ENCODE measurements at places on chromosomes 5 and 9.

- DNase-seq = no peak
Observed at GRCh38 chr5:111618623-111619271, 106.4 kb upstream of the STARD4 start.

- no peak for DNase-seq
Observed at GRCh38 chr9:133615186-133615585, 6.0 kb upstream of the FAM163B start.

GRCh38 chr5:30551618-30552017 lies 641.9 kb upstream of the CDH6 start:
- no peak for DNase-seq

DNA sequence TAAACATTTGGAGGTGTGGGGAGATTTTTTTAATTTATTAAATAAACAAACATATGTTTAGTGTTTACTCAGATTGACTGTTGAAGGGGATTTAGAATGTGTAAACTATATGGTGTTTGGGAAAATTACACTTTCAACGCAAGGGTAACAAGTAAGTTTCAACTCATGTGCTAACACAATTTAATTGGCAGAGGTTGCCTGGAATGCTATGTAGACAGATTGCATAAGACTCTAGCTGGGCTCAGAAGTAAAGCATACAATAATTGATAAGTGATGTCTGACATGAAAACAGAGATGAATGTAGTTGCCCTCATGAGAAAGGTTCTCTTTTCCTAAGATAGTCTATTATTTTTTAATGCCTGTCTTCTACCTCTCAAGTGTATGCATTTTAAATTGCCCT lies 617.4 kb downstream of the KCTD16 start:
- no peak for DNase-seq

DNA sequence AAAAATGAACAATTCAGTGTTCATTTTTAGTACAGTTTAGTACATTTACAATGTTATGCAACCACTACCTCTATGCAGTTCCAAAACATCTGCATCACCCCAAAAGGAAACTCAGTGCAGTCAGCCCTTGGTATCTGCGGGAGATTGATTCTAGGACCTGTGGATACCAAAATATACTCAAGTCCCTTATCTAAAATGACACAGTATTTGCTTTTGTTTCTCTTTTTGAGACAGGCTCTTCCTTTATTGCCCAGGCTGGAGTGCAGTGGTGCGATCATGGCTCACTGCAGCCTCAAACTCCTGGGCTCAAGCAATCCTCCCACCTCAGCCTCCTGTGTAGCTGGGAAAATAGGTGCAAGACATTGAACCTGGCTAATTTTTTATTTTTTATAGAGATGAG lies 114.0 kb downstream of the PIP5K1B start:
- DNase-seq = no peak

DNA sequence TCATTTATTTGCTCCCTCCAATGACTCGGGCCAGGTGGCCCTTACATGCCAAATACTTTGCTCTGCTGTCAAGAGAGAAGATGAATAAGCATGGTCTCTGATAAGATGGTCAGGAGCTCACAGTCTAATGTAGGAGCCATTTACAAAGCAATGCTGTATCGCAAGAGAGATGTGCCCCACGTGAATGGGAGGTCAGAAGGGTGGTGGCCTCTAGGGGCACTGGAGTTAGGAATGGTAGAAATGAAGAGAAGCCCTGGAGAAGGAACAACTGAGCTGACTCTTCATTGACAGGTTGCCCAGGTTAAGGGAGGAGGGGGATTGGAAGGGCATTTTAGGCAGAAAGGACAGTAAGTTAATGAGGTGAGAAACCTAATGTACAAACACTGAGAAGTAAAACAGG lies 286.5 kb downstream of the KCTD16 start:
- peak; percentile 42 for DNase-seq

- no peak for DNase-seq
Observed at GRCh38 chr5:66637994-66638393, 41.8 kb downstream of the MAST4 start.

DNA sequence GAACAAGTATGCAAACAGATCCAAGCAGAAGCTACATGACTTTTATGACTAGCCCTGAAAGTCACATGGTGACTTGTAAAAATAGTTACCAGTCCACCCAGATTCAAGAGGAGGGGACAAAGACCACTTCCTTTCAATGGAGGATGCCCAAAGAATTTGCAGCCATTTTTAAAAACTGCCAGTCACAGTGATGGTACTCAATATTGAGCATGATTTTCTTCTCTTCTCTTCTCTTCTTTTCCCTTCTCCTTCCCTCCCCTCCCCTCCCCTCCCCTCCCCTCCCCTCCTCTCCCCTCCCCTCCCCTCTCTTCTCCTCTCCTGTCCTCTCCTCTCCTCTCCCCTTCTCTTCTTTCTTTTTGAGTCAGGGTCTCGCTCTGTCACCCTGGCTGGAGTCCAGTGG lies 286.9 kb downstream of the PARP8 start:
- no peak for DNase-seq

- no peak for DNase-seq
Observed at GRCh38 chr5:154449786-154450185, 4.0 kb downstream of the SAP30L start.

- peak; percentile 69 for DNase-seq
Observed at GRCh38 chr9:130906735-130907416, 10.3 kb upstream of the QRFP start.

DNA sequence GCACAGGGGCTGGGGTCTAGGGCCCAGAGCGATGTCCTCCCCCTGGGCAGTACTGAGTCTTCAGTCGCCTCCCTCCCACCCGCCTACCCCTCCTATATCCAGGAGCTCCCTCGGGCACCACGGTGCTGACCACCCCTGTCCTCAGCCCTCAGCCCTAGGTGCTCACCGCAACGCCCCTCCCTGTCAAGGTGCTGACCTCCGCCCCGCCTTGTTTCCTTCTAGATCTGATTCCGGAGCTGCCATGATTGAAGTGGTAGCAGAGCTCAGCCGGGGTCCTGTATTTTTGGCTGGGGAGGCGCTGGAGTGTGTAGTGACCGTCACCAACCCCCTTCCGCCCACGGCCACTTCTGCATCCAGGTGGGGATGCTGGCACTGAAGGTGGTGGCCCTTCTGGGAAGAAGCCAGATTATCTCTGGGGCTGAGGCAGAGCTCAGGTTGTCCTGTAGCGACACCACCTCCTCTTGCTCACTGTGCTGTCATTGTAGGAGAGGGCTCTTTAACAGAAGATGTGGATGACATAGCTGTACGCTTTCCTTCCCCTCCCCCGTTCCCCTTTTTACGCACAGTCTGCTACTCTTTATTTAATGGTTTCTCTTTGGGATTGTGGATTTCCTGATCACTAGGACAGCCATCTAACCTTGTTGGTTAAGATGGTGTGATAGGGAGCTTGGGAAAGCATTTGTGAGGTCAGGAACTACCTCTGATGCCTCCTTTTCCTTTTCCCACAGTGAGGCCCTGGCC lies 598 bp downstream of the RGP1 start:
- peak; percentile 40 for DNase-seq

GRCh38 chr9:125190361-125190801 lies 778 bp upstream of the PPP6C start:
- peak; percentile 51 for DNase-seq

DNA sequence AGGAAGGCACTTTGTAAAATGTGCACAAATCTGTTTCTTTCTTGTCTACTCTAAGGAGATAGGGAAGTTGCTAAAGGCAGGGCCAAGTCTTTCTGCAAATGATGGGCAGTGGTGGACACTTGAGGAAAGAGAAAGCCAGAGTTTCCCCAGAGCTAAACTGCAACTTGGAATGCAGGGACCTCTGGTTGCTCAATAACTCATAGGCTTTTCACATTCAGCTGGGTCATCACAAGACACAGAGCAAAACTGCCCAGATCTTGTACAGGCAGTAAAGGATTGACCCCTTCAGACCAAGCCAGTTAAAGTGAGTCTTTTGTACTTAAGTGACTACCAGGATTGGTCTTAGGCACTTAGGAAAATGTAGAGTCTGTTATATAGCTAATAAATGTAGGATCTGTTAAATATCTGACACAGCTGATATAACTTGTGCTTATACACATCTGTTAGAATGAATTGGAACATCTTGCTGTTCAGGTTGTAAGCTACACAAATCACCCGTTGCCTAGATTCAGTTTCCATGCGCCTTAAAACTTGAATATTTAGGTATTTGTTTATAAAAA lies 13.5 kb upstream of the AGXT2 start:
- DNase-seq = no peak

DNA sequence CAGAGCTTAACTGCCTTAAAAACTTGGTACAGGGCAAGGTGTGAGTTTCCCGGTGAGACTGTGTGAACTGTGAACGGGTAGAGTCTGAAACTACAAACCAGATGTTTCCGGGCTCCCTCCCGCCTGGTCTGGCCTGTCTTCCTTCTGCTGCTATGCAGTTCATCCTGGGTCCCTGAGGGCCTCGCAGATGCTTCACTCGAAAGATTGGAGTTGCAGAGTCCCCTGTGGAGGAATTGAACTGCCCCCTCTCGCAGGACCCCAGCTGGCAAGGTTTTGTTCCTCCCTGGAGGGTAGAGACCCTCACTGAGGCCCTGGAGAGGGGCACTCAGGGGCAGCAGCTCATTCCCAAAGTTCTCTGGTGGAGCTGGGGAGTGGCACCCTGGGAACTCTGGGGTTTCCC lies 533 bp downstream of the DCANP1 start:
- DNase-seq = no peak

DNA sequence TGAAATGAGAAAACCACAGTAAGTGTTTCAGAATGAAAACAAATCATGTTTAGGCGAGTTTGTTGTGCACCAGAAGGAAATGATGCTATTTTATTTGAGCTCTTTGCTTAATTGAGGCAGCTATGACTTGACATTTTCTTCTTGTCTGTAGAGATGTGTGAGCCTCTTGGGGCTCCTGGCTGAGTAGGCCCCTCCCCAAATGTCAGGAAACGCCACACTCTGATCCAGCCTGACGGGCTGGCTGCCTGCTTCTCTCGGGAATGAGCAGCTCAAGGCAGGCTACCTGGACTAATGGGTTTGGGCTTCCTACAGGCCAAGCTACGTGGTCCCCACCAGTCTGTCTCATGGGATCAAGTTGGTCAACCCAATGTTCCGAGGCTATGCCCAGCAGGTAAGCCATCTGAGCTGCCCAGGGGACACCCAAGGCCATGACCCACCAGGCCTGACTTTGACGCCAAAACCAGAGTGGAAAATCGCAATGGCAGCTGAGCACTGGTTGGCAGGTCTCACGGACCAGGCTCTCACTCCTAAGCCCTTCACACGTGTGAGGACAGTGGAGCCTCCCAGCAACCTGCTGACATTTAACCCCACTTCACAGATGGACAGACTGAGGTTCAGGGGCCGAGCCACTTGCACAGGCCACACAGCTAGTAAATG lies 29.9 kb downstream of the USP20 start:
- DNase-seq = no peak

GRCh38 chr9:99822806-99823591 lies 1.3 kb downstream of the NR4A3 start:
- peak; percentile 37 for DNase-seq

- no peak for DNase-seq
Observed at GRCh38 chr5:83255268-83255667, 177.9 kb downstream of the XRCC4 start.

DNA sequence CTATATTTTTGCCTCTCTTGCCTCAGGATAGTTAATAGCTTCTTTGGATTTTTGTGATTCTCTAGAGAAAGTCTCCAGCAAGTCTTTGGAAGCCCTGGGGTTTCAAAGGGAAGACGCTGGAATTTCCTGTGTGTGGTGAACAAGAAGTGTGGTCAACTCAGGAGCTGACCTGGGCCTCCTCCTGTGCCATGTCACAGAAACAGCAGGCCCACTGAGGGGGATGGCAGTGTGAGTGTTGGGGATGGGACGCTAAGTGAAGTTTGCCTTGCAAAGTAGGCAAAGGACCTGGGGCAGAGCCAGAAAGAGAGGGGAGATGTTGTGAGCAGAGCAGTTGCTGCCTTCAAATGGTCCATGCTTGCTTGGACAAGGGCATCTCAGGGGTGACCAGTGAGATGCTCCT lies 226.3 kb downstream of the DMRT2 start:
- no peak for DNase-seq

DNA sequence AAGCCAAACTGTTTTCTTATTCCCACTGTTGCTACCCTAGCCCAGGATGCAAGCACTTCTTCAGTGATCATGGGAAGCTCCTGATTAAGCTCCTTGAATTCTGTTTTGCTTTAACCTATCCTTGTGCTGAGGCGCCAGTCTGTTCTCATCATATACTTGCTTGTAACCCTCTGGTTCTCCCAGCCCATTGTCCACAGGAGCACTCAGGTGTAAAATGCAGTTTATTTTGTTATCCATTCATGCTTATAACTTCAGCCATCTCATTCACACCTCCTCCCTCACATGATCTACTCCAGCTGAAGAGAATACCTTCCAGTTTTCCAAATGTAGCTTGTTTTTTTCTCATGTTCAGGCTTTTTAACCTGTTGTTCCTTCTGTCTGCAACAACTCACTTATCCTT lies 402.1 kb upstream of the BRINP1 start:
- DNase-seq = no peak

DNA sequence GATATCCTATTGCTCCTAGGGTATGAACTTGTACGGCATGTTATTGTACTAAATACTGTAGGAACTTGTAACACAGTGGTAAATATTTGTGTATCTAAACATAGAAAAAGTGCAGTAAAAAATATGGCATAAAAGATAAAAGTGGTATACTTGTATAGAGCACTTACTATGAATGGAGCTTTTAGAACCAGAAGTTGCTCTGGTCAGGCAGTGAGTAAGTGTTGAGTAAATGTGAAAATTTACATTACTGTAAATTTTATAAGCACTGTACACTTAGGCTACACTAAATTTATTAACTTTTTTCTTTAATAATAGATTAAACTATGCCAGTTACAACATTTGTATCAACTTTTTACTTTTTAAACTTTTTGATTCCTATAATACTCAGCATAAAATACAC lies 109.1 kb downstream of the ZCCHC7 start:
- DNase-seq = no peak

GRCh38 chr5:169242849-169243186 lies 58.1 kb downstream of the SLIT3 start:
- no peak for DNase-seq

GRCh38 chr9:21686738-21687137 lies 115.7 kb upstream of the MTAP start:
- DNase-seq = no peak

- DNase-seq = no peak
Observed at GRCh38 chr9:97524424-97524823, 23.0 kb downstream of the TMOD1 start.

DNA sequence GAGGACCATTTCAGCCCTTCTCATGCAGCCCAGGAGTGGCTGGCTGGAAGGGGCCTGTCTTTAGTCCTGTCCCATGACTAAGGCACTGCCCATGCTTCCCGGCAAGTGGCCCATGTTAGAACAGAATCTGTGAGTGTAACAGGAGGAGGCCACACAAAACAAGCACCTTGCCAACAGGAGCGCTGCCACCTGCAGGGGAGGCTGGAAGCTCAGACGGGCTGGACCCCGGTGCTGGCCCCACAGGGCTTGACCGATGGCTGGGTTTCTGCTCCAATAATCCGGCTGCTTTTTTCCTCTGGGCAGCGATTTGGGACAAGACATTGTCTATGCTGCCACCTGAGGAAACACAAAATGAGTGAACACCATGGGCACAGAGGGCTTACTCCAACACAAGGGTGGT lies 28.4 kb downstream of the ANKS6 start:
- no peak for DNase-seq

- DNase-seq = no peak
Observed at GRCh38 chr5:1405539-1406530, 39.4 kb downstream of the SLC6A3 start.
